Cortex of kidney (tissue), 1 donor: ENCODE measurements at places on chromosomes 3 and 15.

DNA sequence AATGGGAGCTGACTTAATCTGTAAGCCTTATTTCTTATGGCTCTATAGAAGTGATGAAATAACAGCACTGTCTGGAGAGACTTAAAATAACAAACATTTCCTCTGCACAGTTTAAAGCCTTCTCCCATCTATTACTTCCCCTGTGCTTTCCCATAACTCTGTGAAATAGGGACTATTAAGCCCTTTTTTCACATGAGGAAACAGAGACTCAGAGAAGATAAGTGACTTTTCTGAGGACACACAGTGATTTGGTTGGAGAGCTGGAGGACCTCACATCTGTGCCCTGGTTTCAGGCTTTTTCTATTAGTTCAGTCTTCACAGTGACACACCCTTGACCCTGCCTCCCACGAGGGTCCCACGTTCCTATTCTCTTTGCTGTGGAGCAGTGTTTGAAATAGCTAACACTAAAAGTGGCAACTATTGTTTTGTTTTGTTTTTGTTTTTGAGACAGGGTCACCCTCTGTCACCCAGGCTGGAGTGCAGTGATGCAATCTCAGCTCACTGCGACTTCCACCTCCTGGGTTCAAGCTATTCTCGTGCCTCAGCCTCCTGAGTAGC, 82.9 kb downstream of the ST6GAL1 start:
- no peak for DNase-seq

DNA sequence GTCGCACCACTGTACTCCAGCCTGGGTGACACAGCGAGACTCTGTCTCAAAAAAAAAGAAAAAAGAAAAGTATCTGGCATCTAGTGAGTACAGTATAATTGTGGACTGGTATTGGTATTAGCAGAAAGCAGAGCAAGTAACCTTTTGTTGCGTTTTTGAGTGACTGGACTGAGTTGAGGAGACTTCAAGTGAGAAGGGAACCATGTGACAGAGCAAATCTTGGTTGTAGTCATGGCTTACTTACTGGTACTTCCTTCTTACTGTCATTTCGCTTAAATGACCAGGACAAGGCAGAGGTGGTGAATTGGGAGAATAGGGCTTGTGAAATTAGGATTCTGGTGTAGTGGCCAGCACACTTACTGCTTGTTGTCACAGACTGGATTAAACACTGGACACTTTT, 20.6 kb downstream of the RTF1 start:
- no peak for DNase-seq

GRCh38 chr15:29470311-29470710, 200.7 kb upstream of the NSMCE3 start:
- no peak for DNase-seq

DNA sequence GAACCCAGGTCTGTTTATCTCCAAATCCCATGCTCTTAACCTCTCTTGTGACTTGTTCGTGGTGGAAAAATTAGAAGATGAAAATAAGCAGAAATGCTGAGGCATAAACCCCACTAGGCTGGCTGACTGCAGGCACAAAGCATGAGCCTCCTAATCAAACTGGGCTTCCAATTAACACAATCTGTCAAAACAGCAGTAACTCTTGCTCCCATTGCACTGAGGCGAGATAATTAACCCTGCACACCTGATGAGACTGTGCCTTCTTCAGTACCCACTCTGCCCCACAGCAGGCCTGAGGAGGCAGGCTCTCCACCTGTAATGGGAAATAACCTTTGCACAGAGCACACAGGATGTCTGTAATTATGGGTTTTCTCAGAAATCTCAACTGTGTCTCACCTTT, 284.4 kb upstream of the WNT5A start:
- DNase-seq = no peak

DNA sequence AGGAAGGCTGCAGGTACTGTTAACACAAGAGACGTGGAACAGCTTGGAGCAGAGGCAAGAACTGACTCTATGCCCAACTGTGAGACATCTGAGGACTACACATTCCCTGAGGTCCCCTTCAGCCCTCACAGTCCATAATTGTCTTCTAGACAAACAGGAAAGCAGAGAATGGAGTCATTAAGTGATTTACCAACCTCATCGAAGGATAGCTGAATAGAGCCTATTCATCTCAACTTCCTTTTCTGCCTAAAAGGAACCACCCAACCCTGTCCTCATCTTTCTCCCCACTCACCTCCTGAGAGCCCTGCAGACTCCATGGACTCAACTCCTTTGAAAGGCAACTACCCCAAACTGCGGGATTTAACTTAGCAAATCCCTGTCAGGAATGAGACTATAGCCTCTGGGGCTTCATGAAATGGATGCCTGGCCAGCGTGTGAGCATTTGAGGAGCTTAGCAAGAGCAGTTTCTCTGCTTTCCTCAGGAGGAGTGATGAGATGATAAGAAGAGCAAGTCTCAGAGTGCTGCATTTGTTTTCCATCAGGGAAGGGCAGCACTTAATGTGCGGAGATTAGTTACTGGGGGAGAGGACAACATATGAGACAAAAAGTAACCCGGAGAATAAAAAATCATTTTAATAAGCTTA, 61.5 kb upstream of the FILIP1L start:
- DNase-seq = no peak

DNA sequence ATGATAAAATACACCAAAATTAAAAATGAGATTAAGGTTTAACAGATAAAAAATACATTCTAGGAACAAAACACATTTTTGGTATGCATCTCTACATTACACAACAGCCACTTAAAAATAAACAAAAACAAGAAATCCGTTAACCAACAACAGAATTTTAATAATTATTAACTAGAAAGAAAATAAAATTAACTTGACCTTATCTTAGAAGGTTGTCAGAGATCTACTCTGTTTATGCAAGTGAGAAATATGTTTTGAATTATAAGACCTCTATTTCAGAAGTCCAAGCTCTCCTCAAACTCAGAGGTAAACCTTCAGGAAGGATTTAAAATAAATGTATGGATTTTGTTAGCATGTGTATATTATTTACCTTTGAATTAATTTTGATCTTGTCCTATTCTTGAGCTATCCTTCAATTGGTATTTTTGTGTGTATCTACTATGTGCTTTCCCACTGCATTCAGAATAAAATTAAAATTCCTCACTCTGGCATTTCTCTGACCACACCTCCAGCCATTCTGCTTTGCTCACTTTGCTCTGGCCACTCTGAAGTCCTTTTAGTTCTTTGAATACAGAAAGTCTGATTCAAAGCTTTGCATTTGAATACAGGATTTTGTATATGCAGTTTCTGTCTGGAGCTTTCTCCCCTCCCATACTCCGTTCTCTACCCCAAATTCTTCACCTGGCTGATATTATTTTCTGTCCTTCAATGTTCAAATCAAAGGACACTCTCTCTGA, 352.0 kb downstream of the ZBTB20 start:
- no peak for DNase-seq

DNA sequence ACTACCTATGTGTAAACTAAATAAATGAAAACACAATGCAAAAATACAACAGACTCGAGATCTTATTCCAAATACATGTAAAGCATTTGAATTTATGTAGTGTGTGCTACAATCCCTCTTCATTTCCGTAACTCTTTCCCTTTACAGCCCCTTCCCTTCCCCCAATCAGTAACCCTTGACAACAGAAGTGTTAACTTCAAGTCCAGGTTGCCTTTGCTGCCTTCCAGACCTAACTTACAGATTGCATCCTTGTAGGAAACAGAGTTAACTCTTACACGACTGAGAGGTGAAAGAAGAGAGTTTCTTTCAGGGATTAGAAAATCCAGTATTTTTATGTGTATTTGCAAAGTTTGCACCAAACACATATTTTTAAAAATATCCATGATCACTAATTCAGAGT, 1.4 kb upstream of the ROBO1 start:
- no peak for DNase-seq

DNA sequence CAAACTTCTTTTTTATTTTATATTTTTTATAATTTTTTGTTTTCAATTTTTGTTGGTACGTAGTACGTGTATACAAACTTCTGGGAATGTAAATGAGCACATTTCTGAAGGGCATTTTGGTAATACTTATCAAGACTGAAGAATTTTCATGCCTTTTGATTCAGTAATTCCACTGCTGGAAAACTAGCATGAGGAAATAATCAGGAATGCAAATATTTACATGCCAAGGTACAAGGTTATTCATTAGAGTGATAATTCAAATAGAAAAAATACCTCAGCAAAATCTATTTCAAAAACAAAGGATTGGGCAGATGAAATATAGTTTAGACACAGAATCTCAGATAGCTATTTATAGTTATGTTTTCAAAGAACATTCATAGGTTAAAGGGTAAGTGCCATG, 128.7 kb downstream of the DMXL2 start:
- no peak for DNase-seq

DNA sequence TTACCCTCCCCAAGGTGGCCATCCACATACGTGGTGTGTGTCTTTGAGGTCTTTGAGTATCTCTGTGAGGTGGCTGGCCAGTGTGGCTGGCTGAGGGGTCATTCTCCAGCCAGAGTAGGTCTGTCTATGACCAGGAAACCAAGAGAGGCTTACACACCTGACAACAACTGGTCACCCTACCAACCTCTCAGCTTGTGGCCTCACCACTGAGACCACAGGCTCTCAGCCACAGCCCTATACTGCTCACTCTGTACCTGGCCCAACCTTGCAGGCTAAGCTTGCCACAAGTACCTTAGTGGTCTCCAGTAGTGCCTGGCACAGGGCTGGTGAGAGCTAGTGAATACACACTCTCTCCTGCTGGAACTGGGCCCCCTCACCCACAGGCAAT, 5.1 kb downstream of the HEMK1 start:
- DNase-seq = no peak

- DNase-seq = no peak
These were observed 2.6 kb downstream of the CHRD start for GRCh38 chr3:184382326-184383032.

- DNase-seq = no peak
These were observed 6.8 kb downstream of the ANXA2 start for GRCh38 chr15:60390871-60391501.

GRCh38 chr3:46057716-46058115, 30.4 kb upstream of the XCR1 start:
- DNase-seq = no peak

DNA sequence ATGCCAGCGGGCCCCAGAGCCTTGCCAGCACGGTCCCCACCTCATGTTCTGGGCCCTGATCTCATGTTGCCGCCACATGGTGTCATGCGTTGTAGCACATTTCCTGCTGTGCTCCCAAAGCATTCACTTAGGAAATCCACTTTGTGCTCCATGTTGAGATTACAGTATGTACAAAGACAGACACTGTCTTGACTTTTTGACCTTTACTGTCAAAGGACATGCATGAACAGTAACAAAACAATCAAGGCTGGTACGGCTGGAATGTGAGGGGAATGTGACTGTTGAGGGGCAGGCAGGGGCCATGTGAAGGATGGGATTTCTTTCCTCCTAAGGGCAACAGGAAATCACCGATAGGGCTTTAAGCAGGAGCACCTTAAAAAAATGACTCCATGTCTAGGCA, 53.3 kb upstream of the RPL32 start:
- DNase-seq = no peak

DNA sequence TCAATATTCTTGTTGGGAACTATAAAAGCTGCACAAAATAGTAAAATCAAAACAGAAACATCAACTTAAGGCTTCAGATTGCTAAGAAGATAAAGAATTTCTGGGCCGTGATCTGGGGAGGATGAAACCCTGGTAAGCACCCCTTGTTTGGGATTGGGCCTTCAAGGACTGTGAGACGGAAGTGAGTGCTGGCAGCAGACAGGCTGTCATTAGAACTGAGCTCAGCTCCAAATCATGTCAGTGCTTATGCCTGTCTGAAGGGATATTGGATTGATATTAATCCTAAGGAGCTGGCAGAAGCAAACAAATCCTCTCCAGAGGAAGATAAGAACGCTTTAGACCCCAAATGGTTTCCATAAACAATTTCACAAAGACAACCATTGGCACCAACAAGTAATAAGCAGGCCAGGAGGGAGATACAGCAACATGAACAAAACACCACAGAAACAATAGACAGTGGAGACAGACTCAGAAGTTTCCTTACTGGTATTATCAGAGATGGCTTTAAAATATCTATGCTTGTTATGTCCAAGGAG, 72.6 kb upstream of the CTXND1 start:
- no peak for DNase-seq

DNA sequence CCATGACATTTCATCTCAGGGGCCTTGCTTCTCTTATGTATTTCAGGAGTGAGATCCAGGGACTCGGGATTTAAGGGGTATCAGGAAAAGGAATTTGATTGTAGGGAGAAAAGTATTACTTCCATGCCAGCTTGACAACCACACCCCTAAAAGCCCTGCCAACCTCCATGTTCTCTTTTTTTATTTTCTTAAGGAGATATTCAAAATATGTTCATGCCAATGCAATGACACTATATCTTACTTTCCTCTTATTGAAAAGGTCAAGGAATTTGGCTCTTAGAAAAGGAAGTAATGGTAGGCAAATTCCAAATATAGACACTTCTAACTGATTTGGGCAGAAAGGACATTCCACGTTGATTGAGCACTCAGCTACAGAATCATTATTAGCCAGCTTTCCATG, 407.5 kb upstream of the NECTIN3 start:
- DNase-seq = no peak

DNA sequence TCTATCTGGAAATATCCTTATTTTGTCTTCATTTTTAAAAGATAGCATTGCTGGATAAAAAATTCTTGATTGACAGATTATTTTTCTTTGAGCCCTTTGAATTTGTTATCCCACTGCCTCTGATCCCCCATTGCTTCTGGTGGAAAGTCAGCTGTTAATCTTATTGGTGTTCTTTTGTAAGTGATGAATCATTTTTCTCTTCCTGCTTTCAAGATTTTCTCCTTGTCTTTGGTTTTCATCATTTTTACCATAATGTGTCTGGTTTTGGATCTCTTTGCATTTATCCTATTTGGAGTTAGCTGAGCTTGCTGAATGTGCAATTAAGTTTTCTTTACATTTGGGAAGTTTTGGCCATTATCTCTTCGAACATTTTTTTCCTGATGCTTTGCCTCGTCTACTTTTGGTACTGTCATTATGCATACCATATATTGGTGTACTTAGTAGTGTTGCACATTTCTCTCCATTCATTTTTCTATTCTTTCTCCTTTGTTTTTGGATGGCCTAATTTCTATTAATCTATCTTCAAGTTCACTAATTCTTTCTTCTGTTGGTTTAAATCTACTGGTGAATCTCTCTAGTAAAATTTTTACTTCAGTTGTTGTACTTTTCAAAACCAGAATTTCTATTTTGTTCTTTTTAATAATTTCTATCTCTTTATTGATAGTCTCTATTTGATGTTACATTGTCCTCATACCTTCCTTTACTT, 440.0 kb upstream of the PROK2 start:
- DNase-seq = no peak

DNA sequence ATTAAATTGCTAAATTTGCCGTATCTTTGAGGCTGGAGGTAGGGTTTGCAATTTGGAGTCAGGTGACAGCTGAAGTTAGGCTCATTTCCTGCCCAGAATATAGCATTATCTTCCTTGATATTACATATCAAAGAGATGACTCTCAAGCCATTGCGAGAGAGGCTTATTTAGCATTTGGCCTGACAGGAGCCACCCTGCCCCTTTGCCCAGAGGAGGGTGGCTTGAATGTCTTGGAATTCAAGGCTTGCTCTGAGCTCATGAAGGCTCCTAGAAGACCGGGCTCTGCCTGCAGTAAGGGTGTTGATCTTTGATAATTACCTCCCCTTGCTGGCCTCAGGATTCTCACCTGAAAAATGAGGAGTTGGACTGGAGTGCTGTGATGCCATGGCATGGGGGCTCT, 251.4 kb upstream of the C2CD4B start:
- no peak for DNase-seq
